ENCODE measurements at places on chromosomes 4 and X.

- peak; percentile 8 for DNase-seq
Measured at GRCh38 chr4:122842984-122843531, 16.4 kb downstream of the FGF2 start.

GRCh38 chr4:136025540-136025939 is 1506.8 kb downstream of the PCDH18 start:
- no peak for DNase-seq

DNA sequence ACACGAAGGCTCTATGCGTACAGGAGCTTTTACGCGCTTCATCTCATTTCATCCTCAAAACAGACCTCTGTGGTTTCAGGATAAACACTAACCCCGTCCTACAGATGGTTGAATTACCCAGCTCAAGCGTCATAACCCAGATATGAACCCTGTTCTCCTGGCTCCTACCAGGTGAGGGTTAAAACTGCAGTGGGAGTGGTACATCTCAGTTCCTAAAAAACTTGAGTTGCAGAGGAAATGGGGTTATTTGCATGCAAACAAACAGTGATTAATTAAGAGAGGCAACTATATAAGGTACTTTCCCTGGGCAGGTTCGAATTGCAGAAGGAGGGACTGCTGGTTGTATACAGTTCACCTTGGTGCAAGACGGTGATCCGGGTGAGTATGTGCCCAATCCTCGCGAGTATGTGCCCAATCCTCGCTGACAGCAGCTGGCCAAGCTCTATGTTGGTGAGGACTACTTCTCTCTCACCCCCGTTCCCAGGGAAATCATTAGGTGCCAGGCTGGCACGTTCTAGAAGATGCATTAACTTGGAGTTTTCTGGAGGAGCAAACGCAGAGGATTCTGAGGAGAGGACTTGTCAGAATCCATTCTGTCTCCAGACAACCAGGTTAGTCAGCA is 72.6 kb downstream of the FHDC1 start:
- DNase-seq, result no peak

DNA sequence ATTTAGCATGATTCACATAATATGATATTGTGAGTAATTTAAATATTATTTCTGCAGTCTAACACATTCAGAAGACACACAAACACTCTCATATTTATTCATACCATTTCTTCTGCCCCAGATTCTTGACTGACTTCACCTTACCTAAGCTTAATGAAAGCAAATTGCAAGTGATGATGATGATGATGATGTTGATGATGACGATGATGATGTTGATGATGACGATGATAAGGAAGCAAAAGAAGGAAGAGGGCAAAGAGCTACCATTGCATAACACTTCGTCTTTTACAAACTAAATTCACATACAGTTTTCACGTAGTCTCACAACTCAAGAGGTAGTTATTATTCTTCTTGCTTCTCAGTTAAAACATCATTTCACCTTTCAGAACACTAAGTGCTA is 404.7 kb downstream of the NAF1 start:
- DNase-seq, result no peak

- peak; percentile 74 for DNase-seq
Measured at GRCh38 chrX:50579955-50580354, 109.3 kb upstream of the DGKK start.

DNA sequence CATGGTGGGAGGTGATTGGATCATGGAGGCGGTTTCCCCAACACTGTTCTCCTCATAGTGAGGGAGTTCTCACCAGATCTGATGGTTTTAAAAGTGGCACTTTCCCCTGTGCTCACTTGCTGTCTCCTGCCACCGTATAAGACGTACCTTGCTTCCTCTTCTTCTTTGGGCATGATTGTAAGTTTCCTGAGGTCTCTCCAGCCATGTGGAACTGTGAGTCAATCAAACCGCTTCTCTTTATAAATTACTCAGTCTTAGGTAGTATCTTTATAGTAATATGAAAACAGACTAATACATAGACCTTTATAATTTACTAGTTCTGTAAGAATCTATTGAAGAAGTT is 82.5 kb upstream of the PITX2 start:
- DNase-seq, result no peak

DNA sequence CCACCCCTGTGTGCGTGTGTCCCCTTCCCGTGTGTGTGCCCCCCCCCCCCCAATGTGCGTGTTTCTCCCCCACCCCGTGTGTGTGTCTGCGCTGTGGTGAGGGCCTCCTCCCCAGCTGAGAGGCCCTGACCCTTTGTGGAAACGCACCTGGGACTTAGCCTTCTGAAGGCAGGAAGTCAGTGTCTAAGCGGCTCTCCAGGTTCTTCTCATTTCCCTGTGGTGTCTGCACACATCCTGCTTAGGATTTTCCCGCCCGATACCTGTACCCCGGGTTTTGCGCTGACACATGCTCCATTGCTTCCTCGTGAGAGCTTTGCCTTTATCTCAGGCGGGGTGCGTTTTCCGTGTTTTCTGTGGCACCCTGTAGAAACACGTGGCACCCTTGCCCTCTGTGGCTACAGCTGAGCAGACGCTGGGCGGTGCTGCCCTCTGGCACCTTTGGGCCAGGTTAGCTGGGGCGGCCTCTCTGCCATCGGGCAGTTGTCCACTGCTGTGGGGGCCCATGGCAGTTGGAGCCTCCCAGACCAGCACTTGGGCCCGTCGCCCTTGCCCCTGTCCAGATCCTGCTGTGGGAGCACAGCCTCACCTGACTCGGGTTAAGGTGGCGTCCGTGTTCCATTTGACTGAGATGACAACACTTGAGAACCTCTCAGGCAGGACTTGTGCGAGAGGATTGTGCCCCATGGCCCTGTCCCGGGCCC is 26.3 kb downstream of the MAEA start:
- no peak for DNase-seq

GRCh38 chrX:56764153-56764974 is 35.3 kb downstream of the NBDY start:
- peak; percentile 69 for DNase-seq

DNA sequence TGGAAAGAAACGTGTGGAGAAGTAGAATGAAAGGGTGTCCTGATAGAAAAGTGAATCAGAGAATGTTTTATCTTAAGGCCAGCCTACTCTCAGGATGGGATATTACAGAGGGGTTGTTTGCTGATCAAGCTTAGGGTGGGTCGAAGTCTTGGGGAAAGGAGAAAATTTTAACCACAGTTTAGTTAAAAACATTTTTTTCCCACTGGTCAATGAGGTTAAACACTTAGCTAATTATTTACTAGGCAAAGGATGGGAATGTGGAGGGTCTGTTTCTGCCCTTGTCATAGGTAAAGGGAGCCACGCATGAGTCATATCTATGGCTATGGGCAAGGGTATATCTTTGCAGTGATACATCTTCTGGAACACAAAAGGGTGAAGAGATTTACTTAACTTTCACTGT is 16.1 kb upstream of the SULT1E1 start:
- DNase-seq, result no peak

DNA sequence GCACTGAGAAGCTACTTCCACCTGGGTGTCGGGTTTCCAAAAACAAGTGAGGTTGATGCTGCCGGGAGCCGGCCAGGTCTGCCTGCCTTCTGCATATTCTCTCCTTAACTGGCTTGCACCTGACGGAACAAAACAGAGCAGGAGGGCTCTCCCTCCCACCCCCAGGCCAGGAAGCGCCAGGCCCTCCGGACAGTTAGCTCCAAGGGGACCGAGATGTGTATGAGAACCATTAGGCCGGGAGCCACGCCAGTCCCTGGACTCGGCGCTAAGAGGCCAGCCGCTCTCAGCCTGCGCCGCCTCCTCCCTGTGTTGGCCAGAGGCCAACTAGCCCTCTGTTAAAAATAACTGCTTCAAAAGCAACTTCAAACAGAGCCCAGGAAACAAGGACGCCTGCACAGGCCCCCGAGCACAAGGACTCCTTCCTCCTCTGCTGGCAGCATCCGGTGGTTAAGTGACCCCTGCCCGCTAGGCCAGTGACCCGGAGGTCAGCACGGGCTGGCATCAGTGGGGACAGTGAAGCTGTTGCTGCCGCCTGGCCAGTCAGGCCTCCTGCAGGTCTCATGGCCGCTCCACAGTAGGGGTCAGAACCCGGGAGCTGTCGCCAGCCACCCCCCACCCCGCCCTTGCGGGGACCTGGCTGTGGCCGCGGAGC is 107.9 kb downstream of the ABLIM2 start:
- no peak for DNase-seq

DNA sequence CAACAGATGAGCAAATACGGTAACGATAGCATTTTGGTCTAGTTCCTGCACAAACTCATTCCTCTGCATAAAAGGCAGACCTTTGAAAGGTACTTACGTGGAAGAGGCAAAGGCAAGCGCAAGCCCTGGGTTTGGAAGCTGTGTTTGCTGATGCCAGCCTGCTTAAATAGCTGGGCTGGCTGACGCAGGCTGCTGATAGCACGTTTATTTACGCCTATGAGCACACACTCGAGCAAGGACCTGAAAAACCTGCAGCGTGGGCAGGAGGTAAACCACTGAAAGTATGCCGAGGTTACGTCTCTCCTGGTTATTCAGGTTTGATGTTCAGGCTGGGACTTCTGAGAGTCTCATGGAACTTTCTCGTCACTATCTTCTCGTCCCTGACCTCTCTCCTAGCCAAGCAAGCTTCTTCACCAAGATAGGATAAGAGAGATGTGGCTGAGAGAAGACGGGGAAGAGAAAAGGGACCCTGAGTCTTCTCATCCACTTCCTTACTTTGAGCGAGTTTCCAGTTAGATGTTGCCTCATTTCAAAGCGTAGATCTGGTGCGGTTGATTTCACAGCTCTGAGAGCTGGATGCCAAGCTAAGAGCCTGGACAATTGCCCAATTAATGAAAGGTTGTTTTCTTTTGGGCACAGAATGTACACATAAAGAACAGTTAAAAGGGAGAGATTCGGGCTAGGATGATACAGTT is at the start of gene HOPX:
Gene HOPX, minus strand, starts transcription at position 139 of the 695 bp plus-strand sequence. CDS start 23,480 bp downstream, outside the sequence.
- DNase-seq, result peak; percentile 86

DNA sequence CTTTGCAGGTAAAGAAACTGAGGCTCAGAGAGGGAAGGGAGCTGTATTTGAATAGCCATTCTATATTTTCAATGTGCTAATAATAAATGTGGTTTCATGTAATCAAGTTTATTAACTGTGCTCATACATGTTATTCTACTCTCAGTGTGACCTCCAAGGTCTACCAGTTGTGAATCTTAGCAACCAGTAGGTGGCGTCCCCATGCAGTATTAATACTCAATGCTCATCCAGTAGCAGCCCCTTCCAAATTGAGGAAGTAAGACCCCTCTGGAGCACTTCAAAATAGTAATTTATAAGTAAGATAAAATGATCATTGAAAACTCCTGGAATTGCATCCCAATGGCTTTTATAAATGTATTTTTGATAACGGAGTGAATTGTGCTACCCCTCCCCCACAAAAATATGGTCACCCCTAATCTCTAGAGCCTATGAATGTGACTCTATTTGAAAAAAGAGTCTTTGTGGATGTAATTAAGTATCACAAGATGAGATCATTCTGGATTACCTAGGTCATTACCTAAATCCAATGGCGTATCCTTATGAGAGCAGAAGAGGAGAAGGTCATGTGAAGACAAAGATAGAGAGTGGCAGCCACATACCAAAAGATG is 20.4 kb upstream of the SEPSECS start:
- DNase-seq, result peak; percentile 50

GRCh38 chrX:63961964-63962363 is 176.9 kb upstream of the ARHGEF9 start:
- no peak for DNase-seq

- DNase-seq, result no peak
Measured at GRCh38 chr4:2073808-2074481, 14.8 kb downstream of the NAT8L start.

DNA sequence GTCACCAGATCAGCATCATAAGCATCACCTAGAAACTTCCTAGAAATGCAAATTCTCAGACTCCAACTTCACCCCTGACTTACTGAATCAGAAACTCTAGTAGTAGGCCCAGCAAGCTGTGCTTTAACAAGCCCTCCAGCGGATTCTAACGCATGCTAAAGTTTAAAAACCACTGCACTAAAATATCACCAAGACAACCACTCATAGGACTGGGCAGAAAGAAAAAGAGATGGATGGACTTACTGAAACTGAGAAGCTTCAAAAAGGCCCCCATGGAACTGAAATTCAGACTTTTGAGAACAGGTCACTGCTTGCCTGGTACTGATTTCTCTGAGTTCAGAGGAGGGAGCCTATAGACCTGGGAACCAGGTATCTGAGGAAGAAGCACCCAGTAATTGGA is 40.1 kb downstream of the FAM241A start:
- DNase-seq, result no peak

GRCh38 chr4:127685292-127685691 is 44.9 kb upstream of the SLC25A31 start:
- peak; percentile 54 for DNase-seq

GRCh38 chrX:106612393-106612763 is 600 bp downstream of the RADX start:
- peak; percentile 2 for DNase-seq

- DNase-seq, result peak; percentile 49
Measured at GRCh38 chr4:177667687-177668086, 225.4 kb upstream of the AGA start.

- DNase-seq, result no peak
Measured at GRCh38 chrX:150036641-150037040, 98.3 kb upstream of the EOLA2 start.

DNA sequence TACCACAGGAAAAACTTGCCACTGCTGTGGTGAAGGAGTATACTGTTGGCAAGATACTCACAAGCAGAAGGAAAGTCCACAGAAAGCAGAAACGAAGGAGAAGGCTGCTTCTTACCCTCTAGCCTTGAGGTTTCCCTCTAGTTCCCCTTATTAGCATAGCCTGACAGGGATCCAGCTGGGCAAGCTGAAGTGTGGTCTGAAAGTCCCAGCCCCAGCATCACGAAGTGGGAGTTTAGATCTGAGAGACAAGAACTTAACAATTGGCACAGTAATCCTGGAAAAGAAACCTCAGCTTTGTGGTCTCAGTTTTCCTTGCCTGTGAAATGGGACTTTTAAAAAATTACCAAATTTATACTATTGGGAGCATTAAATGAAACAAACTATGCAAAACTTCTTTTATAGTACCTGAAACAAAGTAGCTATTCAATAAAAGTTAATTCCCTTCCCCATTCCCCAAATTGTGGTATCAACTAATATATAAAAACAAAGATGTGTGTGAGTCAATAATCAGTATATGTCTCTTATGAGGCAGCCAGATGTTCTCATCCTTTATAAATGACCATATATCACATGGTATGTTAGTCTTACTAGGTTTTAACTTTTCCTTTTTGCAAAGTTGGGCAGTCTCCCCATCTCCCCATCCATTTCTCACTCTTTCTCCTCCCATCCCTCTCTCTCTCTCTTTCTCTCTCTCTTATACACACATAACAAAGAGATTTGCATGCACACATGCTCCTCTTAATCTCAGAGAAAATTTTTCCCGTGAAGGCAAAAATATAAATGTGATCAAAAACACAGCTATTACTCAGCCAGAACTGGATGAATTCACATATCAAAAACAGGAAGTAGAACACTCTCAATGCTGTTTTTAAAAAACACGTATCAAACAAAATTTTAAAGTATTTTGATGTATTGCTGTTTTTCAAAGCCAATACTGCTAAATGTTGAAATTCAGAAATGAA is 57.8 kb downstream of the SCFD2 start:
- no peak for DNase-seq

DNA sequence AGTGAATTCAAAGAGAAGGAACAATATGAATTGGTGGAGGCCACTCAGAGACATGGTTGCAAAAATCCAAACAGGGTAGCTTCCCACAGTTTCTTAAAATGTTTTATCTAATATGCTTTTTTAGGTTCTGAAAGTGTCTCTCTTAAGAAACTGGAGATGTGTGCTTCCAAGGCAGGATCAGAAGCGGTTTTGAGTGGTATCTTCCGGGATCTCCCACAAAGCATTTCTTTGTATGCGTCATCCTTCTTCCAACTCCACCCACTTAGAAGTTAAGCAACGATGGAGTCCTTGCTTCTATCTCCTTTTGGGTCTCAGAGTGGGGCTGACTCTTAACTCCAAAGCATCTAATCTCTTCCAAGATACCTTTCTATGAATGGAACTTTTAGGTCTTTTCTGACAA is 196.7 kb downstream of the MID1 start:
- DNase-seq, result no peak

GRCh38 chrX:139206914-139207313 is 323.6 kb upstream of the F9 start:
- no peak for DNase-seq

All from PC-3 (cell line).